ENCODE measurements at places on chromosomes 4 and X.

- DNase-seq: no peak
These were observed 54.8 kb downstream of the NSUN7 start for GRCh38 chr4:40804598-40804997.

- DNase-seq: no peak
These were observed 109.7 kb downstream of the NR3C2 start for GRCh38 chr4:148332486-148332885.

DNA sequence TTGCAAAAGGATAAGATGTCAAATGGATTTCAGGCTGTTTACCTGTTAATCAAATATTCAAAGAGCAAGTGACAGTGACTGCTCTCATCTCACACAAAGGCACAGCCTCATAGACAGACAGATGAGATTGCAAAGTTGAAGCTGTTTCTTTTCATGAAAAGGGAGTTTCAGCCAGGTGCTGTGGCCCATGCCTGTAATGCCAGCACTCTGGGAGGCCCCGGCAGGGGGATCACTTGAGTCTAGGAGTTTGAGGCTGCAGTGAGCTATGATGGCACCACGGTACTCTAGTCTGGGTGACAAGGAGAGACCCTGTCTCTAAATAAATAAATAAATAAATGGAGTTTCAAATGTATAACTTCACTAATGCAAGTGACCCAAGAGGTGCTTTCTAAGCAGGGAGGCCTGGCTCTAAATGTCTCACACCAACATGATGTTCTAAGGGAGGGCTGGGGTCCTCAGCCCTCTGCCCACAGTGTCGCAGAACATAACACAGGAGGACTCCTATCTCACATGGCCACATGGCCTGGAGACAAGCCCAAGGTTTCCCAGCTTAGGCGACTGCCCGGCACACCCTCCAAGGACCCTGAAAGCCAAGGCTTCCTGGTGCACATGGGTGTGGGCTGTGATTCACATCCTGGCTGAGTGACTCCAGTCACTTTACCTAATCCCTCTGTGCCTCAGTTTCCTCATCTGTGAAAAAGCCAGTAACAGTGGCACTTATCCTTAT is 26.8 kb downstream of the PPP2R2C start:
- no peak for DNase-seq

DNA sequence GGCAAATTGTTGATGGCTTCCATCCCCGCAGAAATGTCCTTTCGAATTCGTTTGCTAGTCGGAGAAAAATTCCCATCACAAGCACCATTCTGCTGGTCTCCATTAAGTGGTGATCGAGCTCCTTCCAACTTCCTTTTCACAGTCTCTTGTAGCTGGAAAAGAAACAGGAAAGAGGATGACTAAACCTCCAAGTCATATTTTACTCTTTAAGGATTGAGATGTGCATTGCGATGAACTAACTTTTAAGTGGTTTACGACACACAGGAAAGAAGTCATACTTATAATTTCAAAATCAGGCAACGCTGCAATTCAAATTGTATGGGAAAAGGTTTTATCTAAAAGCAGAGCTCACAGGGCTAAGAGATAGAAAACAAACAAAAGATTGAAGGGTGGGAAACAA is 225.2 kb downstream of the MGST2 start:
- no peak for DNase-seq

DNA sequence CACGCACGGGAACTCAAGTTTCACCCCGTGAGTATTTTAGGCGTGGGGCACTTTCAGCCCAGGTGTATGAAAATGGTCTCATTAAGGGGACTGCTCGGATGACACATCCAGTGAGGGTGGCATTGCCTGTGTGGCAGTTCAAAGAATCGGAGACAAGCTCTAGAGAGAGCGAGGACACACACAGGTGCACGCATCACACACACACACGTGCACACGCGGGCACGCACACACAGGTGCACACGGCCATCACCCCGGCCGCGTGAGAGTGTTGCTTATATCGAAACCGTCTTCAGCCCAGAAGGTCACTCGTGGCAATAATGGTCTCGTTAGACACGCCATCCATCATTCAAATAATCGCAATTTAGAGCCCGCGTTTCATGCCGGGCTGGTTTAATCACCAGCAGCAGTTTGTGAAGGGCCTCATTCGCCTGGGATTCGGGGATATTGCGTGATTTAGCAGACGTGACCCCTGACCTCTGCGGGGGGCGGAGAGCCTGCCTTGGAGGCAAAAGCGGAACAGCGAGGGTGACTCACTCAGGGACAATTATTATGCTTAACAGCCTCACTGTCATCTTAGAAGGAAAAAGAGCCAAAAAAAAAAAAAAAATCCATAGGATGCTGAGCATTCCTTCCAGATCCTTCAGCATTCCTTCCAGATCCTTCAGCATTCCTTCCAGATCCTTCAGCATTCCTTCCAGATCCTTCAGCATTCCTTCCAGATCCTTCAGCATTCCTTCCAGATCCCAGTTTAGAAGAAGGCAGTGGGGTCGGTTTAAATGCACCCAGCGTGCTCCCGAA is 89.4 kb upstream of the PPP2R3B start:
- no peak for DNase-seq

DNA sequence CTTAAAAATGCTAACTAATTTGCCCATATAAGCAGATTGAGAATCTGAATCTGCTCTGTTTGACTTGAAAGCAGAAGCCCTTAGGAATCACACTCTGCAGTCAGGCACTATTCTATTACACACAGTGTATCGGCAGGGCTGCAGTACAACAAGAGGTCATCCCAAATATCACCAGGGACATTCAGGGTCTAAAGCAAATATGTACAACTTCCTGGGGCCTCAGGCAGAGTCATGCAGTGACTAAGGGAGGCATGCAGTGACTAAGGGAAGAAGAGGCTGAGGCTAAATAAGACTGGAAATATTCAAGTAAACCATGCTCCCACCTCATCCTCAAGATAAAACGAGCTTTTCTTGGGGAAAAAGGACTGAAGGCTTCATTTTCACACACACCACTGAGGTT is 20.9 kb downstream of the MAPK10 start:
- no peak for DNase-seq
